ENCODE measurements at places on chromosomes 2 and 18.
A peak's percentile ranks its signal among the peaks of the same experiment; 100 is the strongest.

- no peak for DNase-seq
Measured at GRCh38 chr18:52343731-52344340, 3.8 kb downstream of the DCC start.

DNA sequence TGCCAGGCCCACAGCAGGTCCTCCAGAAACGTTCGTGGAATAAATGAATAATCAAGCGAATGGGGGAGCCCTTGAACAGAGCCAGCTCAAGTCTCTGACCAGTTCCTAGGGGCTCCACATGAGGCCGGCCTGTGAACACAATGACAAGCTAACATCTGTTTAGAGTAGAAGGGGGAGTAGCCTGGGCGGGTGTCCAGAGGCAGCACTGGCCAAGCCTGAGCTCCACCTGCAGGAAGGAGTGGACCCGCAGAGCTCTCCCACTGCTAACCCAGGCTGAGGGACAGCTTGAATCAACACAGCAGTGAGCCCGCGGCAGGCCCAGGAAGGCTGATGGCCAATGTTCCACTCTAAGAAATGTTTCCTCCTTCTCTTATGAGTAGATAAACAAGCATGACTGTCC lies 234.8 kb upstream of the RAB6C start:
- no peak for DNase-seq

- DNase-seq: no peak
Measured at GRCh38 chr2:230694241-230694640, 18.4 kb upstream of the CAB39 start.

- DNase-seq: no peak
Measured at GRCh38 chr2:232111551-232111950, 150.0 kb downstream of the DIS3L2 start.

GRCh38 chr2:3737128-3737527 lies 33.8 kb downstream of the DCDC2C start:
- DNase-seq: no peak

DNA sequence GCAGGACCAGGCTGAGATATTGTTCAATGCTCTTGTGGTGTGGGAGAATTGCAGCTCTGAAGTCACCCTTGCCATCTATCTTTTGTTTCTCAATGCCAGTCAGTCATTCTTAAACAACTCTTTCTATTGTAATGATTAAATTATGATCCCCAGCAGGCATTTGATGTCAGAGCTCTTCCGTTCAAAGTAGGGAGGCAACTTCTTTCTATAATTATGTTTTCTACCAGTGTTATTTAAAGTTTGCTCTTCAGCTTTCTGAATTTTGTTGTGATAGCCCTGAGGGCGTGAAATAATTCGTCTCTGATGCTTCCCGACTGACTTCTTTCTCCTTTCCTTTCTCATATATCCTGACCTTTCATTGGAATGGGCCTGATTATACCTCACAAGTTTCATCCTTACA lies 161.4 kb upstream of the KLHL14 start:
- DNase-seq: no peak

DNA sequence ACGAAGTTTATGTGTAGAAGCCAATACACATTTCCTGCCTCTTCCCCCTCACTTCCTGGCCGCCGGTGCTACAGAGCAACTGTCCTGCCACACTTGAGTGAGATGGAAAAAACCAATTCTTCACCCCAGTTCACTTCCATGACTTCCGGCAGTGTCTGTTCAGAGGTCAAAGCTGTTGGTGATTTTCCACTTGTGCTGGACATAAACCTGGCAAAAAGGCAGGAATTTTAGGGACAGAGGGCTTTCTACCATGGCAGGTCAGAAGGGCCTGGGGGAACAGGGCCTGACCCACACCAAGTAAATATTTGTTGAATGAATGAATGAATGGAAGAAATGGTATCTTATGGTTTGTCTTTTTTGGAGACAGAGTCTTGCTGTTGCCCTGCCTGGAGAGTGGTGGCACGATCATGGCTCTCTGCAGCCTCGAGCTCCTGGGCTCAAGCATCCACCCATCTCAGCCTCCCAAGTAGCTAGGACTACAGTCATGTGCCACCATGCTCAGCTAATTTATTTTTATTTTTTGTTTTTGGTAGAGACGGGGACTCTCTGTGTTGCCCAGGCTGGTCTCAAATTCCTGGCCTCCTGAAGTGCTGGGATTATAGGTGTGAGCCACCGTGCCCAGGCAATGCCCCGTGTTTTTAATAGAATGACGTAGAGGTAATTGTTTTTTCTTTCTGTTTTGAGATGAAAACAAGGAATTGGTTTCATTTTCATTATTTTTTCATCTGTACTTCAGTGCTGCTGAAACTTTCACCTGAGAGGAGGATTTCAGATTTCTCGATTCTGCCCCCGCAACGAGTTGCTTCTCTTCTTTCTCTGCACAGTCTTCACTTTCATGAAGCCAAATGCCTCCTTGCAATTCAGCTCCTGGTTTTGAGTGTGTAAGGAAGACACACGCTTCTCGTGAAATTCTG lies 48.0 kb upstream of the LPIN2 start:
- DNase-seq: no peak

DNA sequence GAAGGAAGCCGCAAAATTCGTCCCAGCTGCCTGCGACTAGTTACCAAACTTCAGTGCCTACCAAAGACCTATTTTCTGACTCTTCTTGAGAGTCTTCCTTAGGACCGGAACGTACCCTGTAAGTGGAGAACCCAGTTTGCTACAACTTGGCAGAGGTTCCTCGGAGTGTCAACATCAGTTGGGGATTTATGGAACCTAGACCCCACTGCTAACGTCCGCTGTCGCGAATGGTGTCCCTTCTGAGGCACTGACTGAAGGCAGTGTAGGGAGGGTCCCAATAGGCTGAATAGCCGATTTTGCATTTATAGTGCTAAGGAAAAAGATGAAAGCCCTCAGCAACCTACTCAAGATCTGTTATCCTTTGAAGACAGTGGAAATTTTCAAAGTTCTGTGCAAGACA lies 568 bp upstream of the STK17B start:
- DNase-seq: no peak

- DNase-seq: no peak
Measured at GRCh38 chr2:147603876-147604275, 241.0 kb upstream of the ACVR2A start.

GRCh38 chr2:103167599-103167998 lies 405.8 kb downstream of the TMEM182 start:
- no peak for DNase-seq

- peak; percentile 6 for DNase-seq
Measured at GRCh38 chr2:46876741-46877384, 38.7 kb downstream of the MCFD2 start.

DNA sequence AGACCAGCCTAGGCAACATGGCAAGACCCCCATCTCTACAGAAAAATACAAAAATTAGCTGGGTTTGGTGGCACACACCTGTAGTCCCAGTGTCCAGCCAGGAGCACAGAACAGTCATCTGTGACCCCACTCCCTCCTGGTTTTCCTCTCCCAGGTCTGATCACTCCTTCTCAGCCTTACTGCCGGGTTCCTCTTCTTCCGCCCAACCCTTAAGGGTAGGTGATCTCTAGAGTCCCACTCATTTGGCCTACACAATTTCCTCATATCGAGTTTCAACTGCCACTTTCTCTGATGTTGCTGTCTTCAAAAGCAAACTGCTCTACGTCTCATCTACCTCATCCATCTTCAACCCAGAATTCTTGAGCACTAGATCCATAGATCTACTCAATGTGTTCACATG lies 13.4 kb upstream of the MAT2A start:
- no peak for DNase-seq

DNA sequence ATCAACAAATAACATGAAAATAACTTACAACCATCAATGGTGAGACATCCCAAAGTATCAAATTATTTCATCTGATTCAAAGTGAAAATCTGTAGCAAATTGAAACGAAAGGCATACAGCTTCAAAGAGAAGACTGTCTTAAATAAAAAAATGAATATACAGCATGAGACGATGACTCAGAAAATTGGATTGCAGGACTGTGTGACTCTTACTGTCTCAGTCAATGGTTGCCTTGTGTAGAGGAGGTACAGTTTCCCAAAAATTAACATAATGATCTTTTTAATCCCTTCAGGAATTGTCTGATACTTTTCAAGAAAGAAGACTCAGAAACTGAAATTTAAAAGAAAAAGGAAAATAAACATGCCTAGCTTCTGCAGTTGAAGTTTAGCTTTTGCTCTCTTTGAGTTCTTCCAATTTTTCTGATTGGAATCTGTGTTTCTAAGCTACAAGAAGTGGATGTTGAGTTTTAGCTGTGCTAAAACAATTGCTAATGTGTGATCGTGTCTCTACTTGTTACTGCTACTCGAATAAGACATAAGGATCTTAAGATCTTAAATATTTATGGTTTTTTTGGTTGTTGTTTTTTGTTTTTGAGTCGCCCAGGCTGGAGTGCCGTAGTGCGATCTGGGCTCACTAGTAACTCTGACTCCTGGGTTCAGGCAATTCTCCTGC lies 41.1 kb upstream of the EPB41L3 start:
- DNase-seq: peak; percentile 21

DNA sequence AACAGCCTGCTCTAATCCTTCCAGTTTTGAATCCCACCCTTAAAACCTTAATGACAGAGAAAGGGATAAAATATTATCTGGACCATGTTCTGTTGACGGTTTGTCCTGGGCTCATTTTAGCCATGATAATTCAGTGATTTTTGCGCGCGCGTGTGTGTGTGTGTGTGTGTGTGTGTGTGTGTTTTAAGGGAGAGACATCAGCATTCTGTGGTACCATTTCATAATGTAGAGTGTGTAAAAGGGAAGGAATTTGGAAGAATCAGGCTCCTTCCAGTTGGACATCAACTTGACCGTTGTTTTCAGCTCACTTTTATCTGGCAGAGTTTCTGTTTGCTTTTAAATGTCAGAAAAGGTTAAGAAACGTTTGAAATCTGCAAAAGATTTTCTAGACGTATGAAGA lies 535.5 kb downstream of the TNS1 start:
- no peak for DNase-seq

DNA sequence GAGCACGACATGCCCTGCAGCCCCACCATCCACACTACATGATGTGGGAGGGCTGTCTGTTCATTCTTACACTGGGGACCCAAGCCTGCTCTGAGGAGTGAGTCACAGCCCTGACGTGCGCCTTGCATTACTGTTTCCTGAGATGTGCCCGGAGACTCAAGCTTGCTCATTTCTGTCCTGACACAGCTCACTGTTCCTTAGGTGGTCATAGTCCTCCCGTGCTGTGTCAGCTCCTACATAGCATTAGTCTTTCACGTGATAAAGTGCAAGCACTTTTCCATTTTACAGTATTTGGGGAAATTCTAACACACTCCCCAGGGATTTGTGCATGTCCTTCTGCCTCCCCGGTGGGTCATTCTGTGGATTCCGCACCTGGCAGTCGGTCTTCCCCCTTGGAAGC lies 46.2 kb upstream of the TRIM43B start:
- DNase-seq: no peak

DNA sequence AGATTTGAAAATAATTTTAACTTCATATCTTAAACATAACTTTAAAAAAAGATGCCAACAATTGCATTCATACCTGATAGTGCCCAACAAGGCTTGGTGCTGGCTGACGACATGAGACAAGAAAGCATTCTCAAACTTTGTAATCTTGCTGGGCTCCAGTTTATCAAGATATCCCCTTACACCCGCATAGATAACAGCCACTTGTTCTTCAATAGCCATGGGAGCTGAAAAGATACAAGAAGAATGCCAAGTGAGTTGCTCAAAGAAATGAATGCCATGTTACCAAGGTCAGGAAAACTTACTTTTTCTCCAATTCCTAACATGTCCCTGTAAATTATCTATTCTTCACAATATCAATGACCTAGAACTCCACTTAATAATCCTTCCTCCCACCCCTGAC lies 12.4 kb upstream of the PSTPIP2 start:
- no peak for DNase-seq

GRCh38 chr2:167438206-167438605 lies 549.9 kb downstream of the XIRP2 start:
- DNase-seq: no peak

DNA sequence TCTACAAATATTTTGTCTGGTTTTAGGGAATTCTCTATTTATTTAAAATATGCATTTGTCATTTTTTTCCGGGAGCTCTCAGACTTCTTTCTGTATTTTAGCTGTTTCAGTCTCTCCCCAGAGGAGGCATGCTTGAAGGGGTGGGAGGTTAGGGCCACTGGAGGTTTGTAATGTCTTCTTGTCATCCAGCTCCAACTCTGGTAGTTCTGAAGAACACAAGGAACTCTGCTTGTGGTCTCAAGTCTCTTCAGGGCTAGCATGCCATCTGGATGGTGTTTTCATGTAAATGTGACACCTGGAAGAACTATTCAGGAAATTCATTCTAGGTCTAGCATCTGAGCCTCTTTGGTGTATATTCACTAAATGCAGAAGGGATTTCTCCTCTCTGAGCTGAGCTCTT lies 518.4 kb upstream of the DCC start:
- DNase-seq: no peak

- no peak for DNase-seq
Measured at GRCh38 chr2:235433860-235434259, 60.0 kb upstream of the AGAP1 start.

GRCh38 chr18:22456547-22456946 lies 38.8 kb upstream of the CTAGE1 start:
- no peak for DNase-seq

DNA sequence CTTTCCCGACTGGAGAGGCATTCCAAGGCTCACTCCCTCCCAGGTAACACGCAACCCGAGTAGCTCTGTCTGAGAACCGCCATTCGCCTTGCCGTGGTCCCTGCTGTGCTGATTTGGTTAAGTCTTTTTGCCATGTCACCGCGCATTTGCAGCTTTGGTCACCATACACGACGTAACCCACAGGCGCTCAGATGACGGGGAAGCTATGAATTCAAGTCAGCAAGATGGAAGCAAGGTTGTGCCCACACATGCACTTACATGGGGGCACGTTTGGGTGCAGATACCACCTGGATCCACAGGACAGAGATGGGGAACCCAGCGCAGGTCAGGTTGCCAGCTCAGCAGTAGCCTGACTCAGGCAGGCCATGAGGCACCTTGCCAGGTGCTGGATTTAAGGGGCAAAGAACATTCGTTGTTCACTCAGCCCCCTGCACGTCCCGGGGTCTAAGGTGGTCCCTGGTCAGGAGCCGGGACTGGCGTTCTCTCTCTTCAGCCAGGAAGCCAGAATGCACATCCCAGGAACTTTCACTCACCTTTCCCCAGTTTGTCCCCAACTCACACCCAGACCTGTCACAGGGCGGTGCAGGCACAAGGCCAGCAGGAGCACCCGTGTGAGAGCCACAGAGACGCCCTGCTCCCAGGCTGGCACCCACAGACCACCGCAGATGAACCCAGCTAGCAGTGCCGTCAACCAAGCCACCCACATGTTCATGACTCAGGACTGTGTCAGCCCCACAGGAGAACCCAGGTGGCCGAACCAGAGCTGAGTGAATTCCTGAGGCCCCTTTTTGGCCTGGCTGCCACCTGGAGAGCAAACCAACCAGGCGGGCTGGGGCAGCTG lies 19.9 kb downstream of the SNED1 start:
- DNase-seq: no peak

- no peak for DNase-seq
Measured at GRCh38 chr2:45497355-45497754, 113.7 kb downstream of the SRBD1 start.

GRCh38 chr2:237692601-237693290 lies 65.4 kb downstream of the LRRFIP1 start:
- no peak for DNase-seq

DNA sequence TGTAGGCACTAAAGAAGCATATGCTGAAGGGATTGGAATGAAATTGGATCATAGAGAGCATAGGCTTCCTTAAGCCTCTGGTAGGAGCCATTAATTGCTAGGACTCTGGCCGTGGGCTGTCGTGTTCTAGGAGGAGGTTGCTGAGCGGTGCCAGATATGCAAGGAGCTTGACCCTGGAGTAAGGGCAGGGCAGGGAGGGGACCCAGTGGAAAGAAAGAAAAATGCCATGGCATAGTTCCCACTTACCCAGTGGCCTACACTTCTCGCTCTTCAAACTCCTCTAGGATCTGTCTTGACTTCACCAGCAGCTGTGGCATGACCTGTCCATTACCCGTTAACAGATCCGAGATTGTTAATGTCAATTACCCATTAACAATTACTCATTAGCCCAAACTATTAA lies 53.1 kb downstream of the NEURL3 start:
- DNase-seq: no peak
